ENCODE measurements at places on chromosomes 16 and 17.

DNA sequence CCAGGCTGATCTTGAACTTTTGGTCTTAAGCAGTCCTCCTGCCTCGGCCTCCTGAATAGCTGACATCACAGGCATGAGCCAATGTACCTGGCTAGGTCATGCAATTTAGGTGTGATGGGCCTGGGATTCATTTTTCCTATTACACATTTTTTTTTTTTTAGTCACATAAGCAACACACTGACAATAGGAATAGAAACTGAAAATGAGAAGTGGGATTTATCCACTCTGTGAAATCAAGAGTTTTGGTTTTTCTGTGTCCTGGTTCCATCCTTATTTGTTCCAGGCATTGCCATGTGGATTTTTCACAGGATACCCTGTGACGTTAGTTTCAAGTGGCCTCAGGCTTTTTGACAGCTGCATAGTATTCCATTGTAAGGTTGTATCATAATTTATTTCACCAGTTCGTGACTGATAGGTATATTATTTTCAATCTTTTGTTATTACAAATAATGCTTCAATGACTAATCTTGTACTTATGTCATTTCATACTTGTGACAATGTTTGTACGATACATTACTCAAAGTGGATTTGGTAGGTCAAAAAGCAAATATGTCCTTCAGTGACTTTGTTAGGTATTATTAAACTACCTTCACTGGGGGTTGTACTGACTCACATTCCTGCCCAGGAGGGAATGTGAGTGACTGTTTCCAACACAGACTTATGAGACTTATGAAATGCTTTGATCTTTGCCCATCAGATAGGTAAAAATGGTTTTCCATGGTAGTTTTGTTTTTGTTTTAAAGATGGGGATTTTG is 10.6 kb downstream of the ADCY7 start:
- no peak for DNase-seq

GRCh38 chr16:78500659-78501270 is 401.3 kb downstream of the WWOX start:
- no peak for DNase-seq

DNA sequence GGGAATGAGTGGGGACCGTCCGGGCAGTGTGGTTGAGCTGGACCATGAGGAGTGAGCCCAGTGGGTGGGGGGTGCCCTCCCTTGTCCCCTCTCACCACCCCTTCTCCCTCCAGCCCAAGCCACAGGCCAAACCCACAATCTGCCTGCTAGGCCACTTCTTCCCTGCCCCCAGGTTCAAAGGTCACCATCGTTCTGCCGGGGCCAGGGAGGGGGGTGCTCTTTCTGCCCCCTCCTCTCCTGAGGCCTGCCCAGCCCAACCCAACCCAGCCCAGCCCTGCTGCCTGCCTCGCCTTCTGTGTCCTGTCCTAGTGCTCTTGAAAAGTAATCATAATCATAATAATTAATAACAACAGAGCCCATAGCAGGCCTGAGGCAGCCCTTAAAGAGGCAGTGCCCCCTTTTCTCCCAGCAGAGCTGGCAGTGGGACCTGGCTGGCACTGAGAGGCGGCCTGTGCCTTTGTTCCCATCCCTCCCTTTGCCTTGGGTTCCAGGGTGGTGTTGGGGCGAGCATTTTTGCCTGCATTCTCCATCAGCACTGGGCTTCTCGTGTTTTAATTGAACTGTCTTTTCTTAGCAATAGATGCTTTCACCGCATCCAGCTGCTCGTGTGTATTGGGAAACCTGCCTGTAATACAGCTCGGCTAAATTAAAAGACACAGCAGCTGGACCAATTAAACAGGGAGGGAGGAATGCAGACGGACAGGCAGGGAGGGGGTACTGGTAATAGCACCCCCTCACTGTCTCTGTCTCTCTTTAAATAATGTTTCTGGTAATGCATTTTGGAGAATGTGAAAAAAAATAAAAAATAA is 46.8 kb downstream of the SREBF1 start:
- no peak for DNase-seq

- peak; percentile 78 for DNase-seq
These were observed 22.7 kb downstream of the PEMT start for GRCh38 chr17:17568772-17569195.

- peak; percentile 47 for DNase-seq
These were observed 46.7 kb downstream of the WNT3 start for GRCh38 chr17:46771561-46772474.

GRCh38 chr17:29007456-29007855 is 1.6 kb upstream of the SEZ6 start:
- DNase-seq, result no peak

DNA sequence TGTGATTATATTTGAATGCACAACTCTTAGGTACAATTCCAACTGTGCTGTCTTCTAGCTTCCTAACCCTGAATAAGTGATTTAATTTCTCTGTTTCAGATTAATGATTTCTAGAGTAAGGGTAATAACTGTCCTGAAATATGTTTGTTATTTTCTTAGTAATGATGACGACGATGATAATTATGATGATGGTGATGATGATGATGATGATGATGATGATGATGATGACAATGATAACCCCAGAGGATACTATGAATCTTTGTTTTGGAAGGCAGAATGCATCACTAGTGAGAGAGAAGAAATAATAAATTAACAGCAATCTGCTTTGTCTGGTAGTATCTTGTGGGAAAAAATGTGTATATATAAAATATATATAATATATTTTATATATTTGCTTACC is 317.1 kb upstream of the CDH8 start:
- no peak for DNase-seq

DNA sequence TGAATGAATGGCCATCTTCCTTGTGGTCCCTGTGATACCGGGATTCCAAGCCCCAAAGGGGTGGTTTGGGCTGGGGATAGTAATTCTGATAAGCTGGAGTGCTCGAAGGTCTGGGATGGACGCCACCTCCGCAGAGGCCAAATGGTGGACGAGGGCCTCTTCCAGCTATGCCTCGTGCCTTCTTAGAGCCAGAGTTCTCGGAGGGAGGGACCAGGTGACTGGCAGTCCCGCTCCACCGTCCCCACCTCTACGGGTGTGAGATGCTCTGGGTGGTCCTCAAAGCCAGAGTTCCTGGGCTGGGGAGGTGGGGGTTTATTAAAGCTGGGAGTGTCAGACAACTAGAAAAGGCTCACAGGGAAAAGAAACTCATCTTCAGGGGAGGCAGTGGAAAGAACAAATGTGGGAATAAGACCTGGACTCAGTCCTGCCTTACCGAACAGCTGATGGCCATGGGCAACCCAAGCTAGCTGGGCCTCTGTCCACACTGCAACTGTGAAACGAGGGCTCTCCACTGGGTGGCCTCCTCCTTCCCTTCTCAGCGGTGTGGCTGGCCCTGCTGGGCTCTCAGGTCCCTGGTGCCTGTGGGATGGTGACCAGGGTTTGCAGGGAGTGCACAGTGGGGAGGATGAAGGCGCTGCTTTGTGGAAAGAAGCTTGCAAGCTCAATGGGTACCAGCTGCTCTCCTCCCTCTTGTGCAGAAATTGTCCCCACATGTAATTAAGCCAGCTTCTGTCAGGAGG is 75.2 kb downstream of the N4BP1 start:
- no peak for DNase-seq

DNA sequence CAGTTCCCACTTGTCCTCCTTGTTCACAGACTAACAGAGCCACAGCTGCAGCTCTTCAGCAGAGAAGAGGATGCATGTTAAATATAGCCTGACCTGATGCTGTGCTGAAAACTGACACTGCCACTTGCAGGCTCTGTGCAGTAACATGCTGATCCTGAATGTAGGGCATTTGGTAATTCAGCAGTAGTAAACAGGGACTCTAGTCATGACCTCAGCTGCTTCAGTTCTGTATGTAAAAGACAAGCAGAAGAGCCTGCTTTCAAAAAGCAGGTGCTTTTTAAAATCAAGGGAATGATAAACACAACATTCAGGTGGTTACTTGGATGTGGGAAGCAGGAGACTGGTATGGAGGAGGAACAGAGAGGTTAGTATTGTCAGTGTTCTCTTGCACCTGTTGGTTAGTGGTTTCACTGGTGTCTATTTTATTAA is 33.8 kb downstream of the ESRP2 start:
- no peak for DNase-seq

- no peak for DNase-seq
These were observed 254.4 kb downstream of the SLC39A11 start for GRCh38 chr17:72838068-72838467.

Measured in activated naive CD4-positive, alpha-beta T cell treated with anti-CD3 and anti-CD28 coated beads, Interleukin-2, amount 10 ng/mL, durations not matched to agents 7 days and 5 days (primary cell).